ENCODE measurements at places on chromosomes 7 and 10.

GRCh38 chr7:575425-576366, 56.0 kb upstream of the PDGFA start:
- no peak for DNase-seq

- no peak for DNase-seq
These were observed 19.1 kb upstream of the SOSTDC1 start for GRCh38 chr7:16484453-16485158.

DNA sequence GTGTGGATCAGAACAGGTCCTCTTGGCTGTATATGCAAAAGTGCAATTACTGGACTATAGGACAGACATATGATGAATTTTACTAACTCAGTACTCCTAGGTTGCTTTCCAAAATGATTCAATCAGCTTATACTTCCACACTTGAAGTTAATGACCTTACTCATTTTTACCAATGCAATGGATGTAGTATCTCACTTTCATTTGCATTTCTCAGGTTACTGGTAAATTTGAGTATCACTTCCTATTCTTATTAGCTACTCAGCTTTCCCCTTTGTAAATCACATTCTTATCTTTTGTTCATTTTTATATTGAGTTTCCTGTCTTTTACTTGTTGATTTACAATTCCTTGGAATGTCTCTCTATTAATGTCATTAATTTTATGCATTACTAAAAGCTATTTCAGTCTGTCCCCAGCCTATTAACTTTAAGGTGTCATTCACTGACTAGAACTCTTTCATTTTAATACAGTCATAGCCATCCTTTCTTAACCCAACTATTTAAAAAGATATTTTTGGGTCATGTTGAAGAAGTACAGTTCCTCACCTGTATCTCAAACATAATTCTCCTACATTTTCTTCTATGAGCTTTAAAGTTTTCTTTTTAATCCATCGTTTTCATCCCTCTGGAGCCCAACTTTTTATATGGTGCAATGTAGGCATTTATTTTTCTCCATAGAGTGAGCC, 88.6 kb downstream of the VIM start:
- no peak for DNase-seq

DNA sequence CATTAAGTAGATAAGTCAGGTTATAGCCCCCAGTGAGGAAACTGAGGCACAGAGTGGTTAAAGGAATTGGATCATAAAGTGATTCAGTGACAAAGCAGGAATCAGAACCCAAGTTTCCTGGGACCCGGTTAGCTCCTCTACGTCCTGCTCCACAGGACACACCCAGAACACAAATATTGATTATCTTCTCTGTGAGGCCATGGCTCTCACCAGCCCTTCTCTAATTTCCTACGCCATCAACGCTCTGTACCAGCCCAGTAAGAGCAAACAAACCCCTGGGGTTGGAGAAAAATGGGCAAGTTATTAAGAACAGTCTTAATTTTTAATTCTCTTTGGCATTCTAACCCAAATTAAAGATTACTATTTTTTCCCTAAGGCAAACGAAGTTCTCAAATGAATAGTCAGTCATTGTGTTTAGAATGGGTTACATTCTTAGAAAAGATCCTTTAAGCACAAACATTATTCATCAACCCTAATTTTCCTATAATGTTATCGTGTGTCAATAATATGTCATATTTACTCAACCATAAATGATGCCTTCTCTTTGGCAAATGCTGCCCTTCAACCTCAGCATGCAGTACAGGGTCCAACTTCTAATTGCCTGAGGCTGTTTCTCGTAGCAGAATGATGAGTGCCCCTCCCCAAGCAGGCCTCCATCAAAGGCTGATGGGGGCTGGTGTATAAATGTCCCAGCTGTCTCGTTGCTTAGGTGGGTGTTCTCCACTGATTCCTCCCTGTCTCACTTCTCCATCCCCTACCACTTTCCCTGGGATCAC, 25.4 kb upstream of the TM9SF3 start:
- DNase-seq: no peak

- no peak for DNase-seq
These were observed 249.6 kb downstream of the ELFN1 start for GRCh38 chr7:1919539-1920265.

GRCh38 chr7:44959433-44959951, 19.3 kb downstream of the MYO1G start:
- no peak for DNase-seq

DNA sequence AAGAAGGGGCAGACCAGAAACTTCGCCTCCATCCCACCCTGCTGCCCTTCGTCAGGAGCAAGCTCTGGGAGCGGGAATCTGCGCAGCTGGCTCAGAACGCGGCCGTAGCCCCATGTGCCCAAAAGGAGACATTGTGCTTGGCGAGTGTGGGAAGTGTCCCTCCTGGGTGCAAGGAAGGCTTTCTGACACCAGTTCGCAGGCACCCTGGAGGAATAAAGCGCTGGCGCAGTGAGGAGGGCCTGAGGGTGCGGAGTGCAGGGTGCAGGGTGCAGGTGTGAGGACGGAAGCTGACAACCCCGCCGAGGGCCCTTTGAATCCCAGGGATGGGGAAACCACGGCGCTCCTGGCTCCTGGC, 811 bp downstream of the SLIT1 start:
- DNase-seq: no peak

GRCh38 chr10:50993771-50994251, 80.5 kb upstream of the PRKG1 start:
- peak; percentile 59 for DNase-seq

DNA sequence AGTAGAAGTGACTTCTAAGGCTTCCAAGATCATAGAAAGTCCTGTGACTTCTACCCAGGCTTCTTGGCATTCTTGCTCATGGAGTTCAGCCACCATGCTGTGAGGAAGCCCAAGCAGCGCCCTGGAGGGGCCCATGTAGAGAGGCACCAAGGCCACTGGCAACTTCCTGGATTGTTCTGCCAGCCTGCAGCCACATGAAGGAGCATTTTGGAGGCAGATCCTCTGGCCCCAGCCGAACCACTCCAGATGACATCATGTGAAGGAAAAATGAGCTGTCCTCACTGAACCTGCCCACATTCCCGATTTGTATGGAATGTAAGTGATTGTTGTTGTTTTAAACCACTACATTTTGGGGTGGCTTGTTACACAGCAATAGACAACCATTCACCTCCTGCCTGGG, 51.5 kb upstream of the MNX1 start:
- DNase-seq: no peak

DNA sequence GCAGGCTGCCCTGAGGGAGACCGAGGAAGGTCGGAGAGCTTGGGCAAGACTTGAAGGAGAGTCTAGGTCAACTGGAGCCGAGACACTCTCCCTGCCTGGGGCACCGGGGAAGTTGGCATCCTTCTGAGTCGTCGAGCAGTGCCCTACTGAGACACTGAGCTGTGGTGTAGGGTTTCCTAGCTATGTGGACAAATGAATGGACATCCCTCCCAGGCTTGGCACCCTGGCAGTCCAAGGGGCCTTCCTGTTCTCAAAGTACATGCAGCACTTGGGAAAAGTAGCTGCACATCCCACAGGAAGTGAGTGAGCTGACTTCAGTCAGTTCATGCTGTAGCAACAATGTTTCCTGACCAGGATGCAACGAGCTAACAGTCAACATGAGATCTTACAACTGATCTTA, 57.2 kb upstream of the INPP5A start:
- DNase-seq: no peak

- no peak for DNase-seq
These were observed 30.8 kb downstream of the ABI1 start for GRCh38 chr10:26829810-26830515.

GRCh38 chr7:69169386-69169785, 428.9 kb upstream of the AUTS2 start:
- no peak for DNase-seq

DNA sequence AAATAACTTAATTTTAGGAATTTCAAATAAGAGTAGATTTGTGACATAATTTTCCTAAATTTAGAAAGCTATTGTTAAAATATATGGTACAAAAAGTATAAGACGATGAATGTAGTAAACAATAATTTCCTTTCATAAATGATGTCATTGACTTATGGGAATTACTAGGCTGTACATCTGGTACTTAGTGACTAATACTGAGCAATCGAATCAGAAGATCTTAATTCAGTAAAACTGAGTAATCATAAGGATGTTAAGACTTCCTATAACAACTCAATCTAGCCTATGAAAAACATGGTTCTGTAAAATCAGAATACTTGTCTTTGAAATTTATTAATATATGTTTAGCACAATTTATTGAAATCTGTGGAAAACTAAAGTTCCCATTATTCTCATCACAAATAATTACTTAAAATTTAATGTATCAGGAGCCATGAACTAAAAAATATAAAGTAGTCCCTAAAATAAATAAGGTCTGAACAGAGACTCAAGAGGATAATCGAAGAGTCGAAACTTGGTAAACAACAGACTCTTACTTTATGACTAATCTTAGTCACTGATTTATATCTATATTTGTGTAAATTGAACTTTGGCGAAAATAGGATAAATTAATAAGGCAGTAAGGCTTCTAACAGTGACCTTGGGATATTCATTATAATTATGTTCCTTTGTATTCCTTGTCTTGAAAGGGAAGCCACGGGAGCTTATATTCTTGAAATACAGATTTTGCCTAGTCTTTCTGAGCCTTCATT, 142.1 kb downstream of the HGF start:
- no peak for DNase-seq

DNA sequence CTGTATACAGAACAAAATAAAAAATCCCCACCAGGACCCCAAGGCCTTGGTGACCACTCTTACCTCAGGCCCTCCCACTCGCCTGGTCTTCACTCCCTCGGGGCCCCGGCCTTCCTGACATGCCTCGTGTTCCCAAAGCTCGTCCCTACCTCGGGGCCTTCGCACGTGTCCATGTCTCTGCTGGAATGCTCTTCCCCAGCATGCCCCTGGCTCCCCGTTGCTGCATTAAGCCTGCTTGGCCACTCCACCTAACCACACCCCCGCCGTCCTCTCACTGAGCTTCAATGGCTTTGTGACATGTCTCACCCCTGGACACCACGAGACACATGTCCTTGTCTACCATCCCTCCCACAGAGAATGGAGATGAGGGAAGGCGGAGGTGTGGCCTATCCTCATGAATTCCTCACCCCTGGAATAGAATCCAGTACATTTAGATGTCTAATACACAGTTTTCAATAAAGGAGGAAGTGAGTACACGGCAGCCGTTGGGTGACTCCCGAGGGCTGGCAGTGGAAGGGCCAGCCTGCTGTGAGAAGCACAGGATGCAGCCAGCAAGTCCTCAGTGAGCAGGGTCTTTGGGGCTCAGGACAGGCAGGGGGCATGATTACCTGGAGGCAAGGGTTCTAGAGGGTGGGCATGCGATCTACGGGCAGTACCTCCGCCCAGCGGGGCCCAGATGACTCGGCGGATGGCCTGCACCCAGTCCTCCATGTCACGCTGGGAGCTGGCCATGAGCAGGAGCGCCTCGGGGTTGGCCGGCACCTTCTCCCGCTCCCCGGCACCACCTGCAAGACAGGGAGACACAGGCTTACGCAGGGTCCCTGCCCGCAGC, 125.7 kb downstream of the ARHGAP22 start:
- DNase-seq: no peak

DNA sequence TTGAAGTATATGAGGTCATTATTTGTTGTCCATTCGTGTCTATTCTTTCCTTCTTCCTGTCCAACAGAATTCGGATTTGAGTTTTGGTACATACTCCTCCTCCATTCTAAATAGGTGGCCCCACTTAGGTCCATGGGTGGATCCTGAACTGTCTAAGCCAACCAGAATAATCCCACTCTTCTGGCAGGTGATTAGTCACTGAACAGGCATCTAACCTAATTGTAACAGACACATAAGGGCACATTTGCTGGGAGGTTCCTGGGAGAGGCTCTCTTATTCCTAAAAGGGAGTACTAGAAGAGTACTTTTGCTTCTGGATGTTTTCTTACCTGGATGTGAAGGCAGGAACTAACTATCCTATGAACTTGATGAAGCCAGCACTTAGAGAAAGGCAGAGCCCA, 16.8 kb downstream of the LRRC72 start:
- no peak for DNase-seq

DNA sequence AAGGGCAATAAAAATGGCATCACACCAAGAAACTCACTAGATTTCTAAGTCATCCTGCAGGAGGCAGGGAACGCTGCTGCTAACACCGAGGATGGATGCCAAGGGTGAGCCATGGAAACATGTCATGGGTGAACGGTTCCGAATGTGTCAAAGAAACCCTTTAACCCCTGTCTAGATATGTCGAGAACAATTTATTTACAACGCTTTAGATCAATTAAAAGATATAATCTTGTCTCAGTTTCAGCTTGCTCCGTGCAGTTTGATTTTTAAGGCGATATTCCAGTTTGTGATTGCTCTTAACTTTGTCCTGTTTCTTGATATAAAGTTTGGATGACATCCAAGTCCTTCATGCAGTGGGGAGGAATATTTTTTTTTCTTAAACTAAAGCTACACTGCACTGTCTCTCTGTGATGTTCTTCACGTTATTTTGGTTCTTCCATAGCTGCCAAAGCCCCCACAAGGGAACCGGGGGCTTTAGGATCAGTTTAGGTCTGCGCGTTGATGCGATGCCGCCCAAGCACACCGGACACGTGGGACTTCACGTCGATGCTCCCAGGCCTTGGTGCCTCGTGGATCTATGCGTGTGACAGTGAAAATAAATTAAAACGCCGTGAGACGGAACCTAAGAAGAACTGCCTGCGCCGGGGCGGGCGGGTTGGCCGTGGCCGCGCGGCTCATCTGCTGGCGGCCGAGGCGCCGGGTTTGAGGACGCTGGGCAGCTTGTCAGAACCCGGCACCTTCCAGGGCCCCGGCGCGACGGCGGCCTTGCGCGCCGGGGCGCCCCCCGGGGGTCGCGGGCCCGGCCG, 220.3 kb downstream of the PHTF2 start:
- DNase-seq: peak; percentile 41

DNA sequence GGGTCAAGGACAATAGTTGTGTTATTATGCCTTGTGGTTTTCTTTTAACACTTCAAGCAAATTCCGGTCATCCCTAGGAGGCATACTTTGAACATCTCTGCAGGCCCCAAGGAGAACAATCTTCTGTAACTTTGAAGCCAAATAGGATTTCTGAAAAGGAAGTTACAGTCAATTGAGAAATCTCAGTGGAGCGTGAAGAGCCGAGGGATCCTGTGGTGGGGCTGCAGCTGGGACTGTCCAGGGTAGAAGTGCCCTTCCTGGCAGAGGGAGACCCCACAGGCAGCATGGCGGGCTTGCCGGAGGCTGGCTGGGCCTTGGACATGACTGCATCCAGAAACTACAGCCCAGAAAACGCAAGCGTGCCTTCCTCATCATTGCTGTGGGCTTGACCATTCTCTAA, 179.7 kb downstream of the PTPN20 start:
- no peak for DNase-seq

DNA sequence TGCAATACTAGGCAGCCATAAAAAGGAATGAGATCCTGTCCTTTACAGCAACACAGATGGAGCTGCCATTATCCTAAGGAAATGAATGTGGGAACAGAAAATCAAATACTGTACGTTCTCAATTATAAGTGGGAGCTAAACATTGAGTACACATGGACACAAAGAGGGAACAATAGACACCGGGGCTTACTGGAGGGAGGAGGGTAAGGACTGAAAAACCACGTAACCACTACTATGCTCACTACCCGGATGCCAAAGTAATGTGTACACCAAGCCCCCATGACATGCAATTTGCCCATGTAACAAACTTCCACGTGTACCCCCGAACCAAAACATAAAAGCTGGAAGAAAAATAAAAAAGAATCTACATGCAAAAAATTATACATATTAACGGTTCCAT, 587.0 kb downstream of the PARD3 start:
- DNase-seq: no peak

- DNase-seq: no peak
These were observed 170.2 kb downstream of the ADARB2 start for GRCh38 chr10:1567152-1567551.
